ENCODE measurements at places on chromosomes 12 and 14.

DNA sequence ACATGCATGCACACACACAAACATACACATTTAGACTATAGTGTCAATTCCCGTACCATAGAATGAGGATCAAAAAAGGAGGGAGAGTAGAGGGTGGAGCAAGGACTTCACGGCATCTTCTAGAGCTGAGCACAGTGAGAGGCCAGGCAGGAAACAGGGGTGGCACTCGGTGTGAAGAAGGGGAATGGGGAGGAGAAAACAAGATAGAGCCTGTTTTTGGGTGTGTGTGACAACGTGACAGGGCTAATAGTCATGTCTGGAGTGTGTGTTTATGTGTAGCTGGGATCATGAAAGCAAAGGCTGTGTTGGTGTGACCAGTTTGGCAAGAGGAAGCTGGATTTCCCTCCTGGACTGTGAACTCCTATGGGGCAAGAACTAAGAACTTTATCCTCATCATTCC lies 9.9 kb upstream of the ACVR1B start:
- no peak for DNase-seq

DNA sequence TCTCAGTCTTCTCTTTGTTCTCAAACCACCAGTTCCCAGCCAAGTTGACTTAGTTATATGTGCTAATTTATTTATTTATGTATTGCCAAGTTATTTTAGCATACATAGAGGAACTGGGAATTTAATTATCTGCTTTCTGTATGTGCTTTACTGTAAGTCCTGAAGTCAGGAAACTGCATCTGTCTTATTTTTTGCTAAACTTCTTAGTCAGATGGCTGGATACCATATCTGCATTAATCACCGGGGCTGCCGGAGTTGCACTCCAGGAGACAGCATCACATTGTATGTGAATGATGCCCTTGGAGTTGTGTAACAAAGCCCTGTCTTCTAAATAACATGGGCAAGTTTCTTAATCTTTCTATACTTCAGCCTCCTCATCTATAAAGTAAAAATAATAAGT lies 96.2 kb downstream of the MON2 start:
- no peak for DNase-seq

DNA sequence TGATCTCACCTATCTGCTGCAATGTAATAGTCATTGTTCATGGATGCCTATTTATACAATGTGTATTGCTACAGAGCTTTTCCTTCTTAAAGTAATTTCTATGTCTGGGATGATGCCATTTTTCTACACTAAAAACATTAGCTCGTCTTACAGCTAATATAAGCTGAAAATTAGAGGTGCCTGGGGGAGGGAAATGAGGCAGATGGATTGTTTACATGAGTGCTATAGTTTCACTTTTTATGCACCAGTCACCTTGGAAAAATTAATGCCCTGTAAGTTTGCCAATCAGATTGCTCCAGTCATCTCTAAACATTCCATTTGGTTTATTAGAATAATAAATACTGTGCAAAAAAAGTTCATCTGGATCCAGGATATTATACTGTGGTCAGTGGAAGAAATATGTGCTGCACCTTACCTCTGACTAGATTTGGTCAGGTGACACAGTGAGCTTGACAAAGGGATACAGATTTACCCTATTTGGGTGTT lies 436.2 kb downstream of the RAD51B start:
- no peak for DNase-seq

GRCh38 chr12:93106910-93107309 lies 177.8 kb upstream of the EEA1 start:
- no peak for DNase-seq

GRCh38 chr14:20522332-20522731 lies 17.0 kb downstream of the RNASE10 start:
- DNase-seq, result no peak

DNA sequence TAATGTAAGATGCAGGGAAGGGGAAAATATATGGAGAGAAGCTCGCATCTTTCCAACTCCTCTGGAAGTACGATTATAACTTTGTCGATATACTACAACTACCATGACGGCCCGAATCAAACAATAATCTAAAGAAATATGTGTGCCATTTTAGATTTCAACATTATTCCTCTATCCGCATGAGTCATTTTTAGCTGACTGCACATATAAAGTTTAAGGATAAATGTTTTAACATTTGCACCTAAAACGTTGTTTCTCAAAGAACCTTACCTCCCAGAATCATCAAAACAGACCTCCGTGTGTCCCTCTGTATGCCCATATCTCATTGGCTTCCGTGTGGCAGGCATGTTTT lies 482 bp downstream of the WDHD1 start:
- no peak for DNase-seq

DNA sequence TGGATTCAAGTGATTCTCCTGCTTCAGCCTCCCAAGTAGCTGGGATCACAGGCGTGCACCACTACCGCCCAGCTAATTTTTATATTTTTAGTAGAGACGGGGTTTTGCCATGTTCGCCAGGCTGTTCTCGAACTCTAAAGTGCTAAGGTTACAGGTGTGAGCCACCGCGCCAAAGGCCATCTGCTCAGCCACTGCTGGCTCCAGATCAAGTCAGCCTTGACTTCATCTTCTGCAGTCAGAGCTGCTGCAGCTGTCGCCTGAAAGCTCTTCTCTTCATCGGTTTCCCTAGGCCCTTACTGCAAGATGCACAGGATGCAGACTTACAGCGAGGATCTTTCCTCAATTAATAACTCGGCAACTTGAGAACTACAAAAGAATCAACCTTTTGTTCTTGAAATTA lies 66.8 kb downstream of the CLIP1 start:
- no peak for DNase-seq

GRCh38 chr12:106064721-106065021 lies 74.1 kb downstream of the NUAK1 start:
- no peak for DNase-seq

DNA sequence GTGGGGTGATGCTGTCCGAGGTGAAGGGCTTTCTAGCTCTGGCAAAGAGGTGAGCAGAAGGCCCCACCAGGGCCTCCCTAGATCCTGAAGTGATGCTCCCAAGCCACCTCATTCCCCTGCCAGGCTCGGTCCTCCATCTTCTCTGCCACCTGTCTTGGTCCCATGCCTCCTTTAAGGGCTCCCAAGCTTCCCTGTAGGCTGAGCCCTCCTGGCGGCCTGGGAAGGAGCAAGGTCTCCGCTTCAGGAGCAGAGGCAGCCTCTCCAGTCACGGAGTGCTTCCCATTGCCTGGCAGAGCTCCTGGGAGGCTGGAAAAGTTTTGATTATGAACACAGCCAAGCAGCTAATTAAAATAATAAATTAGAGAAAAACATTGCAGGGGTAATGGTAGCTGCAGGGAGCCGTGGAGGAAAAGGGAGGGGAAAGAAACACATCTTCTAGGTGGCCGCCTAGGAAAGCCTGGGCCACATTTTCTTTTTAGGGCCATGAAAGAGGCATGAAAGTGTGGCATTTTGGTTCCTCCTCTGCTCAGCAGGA lies 160.0 kb upstream of the PRMT8 start:
- no peak for DNase-seq

DNA sequence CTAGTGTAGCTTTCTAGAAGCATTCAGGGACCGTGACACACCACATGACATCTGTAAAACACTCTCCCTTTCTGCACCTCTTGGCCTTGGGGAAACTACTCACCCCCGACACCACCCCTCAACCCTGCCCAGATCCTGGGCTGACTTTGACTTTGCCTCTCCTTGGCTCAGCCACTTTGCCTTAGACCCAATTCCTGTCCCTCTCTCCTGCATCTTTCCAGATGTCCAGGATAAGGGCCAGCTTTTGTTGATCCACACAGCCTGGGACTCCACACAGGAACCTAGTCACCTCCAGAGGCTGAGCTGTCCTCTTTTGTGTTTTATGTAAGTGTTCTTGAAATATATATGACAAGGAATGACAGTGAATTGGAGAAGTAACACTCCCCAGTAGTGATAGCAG lies 153.7 kb upstream of the PLXNC1 start:
- DNase-seq, result no peak

- no peak for DNase-seq
Measured at GRCh38 chr12:126219654-126220279, 1154.5 kb downstream of the AACS start.

DNA sequence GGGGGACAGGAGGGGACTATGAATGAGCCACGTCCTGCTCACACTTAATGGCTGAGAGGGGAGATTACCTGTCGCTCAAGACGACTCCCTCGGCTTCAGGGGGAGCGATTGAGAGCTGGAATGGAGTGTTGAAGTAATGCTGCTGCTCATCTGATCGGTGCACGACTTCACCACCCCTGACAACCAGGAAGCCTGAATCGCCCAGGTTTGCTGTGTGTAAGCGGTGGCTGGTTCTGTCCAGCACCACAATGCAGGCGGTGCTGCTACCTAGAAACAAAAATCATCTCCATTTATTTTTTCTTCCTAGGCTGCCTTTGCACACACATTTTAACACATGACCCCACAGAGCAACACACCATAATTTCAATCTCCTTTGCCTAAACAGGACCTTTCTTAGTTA lies 37.3 kb downstream of the PPTC7 start:
- no peak for DNase-seq

GRCh38 chr14:92690171-92691011 lies 58.0 kb downstream of the LGMN start:
- DNase-seq, result peak; percentile 27

GRCh38 chr14:58249611-58250010 lies 5.0 kb downstream of the PSMA3 start:
- DNase-seq, result no peak

DNA sequence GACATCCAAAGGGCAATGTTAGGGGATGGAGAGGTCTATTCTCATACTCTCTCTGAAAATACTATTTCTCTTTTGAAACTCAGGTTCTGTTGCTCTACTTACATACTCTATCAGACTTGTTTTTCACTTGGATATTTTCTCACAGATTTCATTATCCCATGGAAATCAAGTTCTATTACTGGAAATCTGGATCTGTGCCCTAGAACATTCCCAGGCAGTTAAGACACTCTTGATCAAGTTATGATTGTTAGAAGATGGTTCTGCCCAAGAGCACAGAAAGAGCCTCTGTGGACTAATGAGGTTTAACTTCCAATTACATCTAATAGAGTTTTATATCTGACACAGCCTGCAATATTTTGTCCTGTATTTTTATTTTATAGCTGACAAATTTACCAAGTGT lies 591.0 kb upstream of the ATP2B1 start:
- DNase-seq, result no peak

DNA sequence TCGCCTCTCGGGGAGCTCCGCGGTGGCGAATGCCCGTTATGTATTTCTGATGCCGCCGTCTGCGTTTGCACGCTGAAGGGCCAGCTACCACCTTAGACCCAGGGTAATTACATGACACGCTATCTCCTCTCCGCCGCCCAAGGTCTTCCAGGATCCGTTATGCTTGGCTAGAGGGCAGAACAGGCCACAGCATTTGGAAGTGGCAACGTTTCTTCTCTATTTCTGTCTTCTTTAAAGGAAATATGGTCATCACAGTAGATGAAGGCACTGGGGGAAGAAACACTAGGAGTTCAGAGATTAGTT lies 861 bp upstream of the MDGA2 start:
- no peak for DNase-seq

DNA sequence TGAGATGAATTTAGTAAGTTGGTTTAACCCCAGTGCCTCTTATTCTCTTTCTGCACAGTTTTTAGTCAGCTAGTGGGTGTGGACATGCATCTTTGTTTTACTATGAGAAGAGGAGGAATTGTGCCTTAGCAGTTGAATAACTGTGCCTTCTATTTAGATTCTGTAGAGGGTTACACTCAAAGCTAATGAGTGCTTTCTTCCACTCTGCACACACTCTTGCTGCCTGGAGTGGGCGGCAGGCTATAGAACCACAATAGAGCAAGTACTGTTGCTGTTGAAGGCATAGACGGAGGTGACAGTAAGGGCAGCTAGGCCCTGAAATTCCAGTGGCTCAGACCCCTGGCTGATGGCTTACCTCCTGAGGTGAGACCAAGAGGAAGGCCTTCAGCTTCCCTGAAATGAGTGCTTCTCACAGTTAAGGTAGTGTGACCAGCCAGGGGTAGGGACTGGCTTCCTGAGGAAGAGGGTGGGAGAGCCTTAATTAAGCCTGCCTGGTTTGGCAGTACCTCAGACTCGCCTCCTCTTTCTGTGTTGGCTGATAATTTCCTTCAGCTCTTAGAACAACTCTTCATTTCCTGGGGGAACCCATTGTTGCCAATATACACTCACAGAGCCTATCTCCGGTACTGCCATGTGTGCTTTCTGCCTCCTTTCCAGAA lies 24.7 kb downstream of the SUSD6 start:
- peak; percentile 18 for DNase-seq

GRCh38 chr12:119227292-119227691 lies 48.6 kb downstream of the HSPB8 start:
- no peak for DNase-seq

GRCh38 chr14:22982477-22983245 lies at the start of gene AJUBA:
TSS of gene AJUBA (minus strand) at chr14:22982551. CDS start at chr14:22982266, 285 bp downstream.
- peak; percentile 88 for DNase-seq

GRCh38 chr12:79897617-79898016 lies 37.3 kb downstream of the PPP1R12A start:
- DNase-seq, result no peak

DNA sequence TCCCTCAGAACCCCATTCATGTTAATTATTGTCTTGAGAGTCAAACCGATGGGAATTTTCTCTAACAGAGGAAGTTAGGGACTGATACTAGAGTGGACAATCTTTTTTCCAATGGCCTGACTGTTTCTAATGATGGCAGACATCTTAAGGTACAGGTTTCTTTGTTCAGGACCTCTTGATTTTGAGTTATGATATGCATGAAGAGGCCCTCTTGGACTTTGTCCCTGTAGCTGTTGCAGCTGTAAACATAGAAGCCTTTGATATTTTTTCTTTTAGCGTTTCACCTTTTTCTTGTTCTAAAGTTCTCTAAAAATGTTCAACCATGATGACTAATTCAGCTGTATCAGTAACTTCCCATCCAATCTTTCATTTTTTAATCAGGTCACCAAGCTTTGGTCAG lies 53.0 kb downstream of the LGR5 start:
- no peak for DNase-seq

DNA sequence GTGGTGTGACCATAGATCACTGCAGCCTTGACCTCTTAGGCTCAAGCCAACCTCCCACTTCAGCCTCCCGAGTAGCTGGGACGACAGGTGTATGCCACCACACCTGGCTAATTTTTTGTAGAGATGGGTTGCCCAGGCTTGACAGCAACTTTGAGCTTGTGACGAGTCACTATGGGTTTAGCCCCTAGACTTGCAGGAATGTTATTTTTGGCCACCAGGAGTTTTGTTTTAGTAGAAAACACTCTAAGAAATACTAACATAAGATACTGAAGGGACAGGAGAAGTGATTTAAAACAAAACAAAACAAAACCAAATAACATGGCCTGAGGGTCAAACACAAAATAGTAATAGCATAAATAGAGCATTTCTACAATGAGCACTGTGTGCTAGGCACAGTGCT lies 26.4 kb downstream of the SETD3 start:
- no peak for DNase-seq
